ENCODE measurements at places on chromosomes 2 and 18.

GRCh38 chr2:62641410-62641843 is 64.1 kb upstream of the EHBP1 start:
- DNase-seq, result no peak

GRCh38 chr2:221571025-221571550 is 1.0 kb downstream of the EPHA4 start:
- DNase-seq, result peak; percentile 55

DNA sequence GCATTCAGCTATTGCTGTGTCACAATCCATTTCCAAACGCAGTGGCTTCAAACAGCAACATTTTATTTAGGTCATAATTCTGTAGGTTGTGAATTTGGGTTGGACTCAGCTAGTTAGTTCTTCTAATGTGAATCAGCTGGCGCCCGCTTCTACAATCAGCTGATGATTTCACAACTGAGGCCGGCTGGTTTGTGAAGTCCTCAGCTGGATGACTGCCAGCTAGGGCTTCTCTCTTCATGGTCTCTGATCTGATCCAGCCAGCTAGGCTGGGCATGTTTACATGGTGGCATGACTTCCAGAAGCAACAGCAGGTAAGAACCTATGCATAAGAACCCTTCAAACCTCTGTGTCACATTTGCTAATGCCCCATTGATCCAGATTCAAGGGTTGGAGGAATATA is 172.0 kb downstream of the SLC4A10 start:
- peak; percentile 44 for DNase-seq

- no peak for DNase-seq
Observed at GRCh38 chr2:36967236-36967876, 1.0 kb upstream of the STRN start.

GRCh38 chr18:58604311-58604710 is 24.6 kb downstream of the ALPK2 start:
- no peak for DNase-seq

DNA sequence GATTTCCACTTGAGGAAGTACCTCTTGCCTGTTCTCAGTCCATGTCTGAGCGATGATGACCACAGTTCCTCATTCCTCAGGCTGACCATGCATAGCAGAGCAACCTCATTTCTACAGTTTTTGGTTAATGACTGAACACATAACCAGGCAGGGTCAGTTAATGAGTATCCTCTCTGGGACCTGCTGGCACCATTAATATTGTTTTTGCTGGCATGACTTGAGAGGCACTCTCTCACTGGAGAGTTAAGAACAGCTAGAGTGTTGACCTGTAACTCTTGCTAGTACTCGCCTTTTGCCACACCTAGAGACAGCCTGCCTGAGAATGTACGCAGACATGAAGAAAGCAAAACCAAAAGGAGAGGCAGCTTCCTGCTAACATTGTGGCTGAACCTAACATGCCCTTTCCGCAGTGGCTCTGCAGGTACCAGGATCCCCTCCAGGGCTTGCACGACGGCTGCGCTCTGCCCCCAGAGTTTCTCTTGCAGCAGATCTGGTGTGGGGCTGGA is 23.9 kb downstream of the PECR start:
- DNase-seq, result peak; percentile 70

- DNase-seq, result no peak
Observed at GRCh38 chr18:22827741-22828140, 105.4 kb upstream of the RBBP8 start.

- no peak for DNase-seq
Observed at GRCh38 chr2:18441583-18441982, 118.9 kb downstream of the RDH14 start.

- no peak for DNase-seq
Observed at GRCh38 chr2:237889811-237890210, 30.4 kb downstream of the RAMP1 start.

DNA sequence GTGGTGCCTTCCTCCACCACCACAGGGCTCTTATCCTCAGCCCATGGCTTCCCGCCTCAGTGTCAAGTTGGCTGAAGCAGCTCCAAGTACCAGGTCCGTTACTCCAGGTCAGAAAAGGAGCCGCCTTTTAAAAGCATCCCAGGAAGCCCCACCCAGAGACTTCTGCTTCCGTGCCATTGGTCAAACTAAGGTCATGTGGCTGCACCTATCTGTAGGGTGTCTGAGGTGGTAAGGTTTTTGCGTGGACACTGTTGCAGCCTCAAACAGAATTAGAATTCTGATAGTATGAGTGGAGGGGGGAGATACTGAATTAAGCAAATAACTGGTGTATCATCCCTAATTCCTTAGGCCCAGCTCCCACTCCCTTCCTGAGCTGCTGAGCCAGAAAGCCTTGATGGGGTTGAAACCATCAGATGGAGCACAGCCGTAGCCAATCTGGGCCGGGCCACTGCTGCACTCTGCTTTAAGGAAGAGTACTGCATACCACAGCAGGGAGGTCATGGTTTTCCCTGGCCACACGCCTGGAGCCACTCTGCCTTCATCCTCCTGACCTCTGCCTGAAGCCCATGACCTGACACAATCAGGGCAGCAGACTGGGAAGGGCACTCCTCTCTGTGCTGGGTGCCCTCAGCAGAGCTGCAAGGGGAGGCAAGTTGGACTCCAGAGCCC is 8.4 kb downstream of the TMEM247 start:
- DNase-seq, result peak; percentile 88

GRCh38 chr2:624551-625347 is 52.5 kb downstream of the TMEM18 start:
- no peak for DNase-seq

GRCh38 chr2:46144133-46144800 is 152.9 kb upstream of the EPAS1 start:
- DNase-seq, result no peak

GRCh38 chr2:238910751-238911351 is 63.0 kb downstream of the TWIST2 start:
- DNase-seq, result peak; percentile 50

- DNase-seq, result no peak
Observed at GRCh38 chr18:75364512-75365253, 62.8 kb downstream of the SMIM21 start.

GRCh38 chr2:147008481-147008880 is 836.3 kb upstream of the ACVR2A start:
- peak; percentile 35 for DNase-seq

DNA sequence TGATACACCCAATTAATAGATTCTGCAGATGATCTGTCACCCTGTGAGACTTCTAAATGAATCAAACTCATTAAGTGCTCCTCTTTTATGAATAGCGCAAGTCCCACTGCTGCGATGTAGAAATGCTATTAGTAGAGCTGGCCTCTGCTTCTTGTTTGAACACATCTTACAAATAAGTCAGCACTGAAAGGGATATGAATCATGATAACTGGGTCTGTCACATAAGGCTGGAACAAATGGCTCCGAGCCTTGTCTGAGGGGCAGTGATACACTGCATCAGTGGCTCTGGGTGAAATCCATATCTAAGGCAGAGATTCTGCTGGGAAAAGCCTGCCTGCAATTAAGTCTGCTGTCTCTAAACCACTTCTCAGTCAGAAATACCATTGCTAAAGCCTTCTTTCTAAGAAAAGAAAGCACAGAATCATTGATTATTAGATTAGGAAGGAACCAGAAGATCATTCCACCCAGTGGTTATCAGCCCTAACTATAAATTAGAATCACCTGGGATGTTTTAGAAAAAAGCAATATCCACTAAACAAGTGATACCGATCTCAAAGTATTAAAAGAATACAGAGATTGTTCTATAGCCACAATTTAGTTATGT is 75.2 kb downstream of the SLC5A7 start:
- DNase-seq, result no peak

DNA sequence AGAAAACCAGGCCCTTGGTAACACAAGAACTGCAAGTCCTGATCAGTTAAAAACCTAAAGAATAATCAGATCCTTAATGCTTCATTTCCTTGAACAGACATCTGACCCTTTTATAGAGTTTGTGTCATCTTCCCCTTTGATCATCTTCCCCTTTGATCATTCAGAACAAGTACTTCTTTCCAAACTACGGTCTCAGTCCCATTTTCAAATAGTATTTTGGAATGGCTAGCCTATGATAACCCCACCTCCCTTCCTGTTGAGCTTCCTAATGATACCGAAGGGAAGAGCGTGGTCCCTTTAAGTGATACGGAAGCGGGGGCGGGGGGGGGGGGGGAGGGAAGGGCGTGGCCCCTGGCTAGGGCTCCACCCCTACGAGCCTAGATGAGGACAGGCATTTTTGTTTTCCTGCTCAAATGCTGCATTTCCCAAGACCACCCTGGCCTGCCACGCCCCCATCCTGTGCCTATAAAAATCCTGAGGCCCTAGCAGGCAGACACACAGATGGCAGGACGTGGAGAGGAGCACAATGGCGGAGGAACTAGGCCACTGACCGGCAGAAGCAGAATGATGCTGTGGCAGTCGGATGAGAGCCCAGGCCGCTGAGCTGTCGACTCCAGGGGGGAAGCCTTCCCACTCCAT is 24.1 kb upstream of the CHRNA1 start:
- peak; percentile 53 for DNase-seq

DNA sequence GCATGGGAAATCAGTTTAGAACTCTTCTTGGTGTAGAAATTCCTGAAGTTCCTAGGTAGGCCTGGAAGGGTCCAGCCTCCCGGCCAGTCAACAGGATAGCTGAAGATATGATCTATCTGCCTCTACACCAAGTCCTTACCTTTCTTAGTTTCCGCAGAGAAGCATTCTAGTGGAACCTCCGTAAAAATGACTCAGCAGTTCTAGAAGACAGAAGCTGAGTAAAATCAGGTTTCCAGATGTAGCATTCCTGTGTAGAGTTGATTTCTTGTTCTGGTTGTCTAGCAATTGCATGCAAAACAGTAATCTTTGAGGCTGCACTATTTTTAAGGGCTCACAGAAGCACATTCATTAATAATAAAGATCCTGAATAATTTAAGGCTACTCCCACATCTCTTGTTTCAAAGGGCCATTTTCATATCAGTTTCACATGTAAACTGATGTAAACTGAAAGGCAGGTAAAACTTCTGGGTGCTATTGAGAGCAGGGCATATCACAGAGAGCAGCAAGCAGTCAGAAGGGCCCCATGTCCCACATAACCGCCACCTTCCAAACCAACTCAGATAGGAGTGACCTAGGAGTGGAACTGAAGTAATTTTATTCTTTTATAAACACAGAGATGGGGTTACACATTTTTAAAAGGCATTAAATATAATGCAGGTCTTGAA is 3.2 kb upstream of the DYTN start:
- DNase-seq, result no peak

- DNase-seq, result peak; percentile 83
Observed at GRCh38 chr2:237244976-237245646, 159.4 kb downstream of the COPS8 start.

DNA sequence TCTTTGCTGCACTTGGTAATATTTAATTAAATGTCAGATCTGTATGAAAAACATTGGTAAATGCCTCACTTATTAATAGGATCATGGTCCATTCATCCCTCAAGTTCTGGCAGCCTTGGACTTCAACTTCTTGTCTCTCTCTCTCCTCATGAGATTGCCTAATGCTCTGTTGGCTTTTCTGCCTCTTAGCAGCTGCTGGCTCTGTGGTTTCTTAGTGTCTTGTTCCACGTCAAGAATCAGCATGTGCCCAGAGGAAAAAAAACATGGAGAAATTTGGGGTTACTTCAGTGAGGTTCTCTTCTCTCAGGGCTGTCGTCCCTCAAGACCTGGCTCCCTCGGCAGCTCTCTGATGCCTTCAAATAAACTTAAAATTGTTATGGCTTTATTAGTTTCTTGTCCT is 75.4 kb downstream of the TAF4B start:
- peak; percentile 53 for DNase-seq

GRCh38 chr18:62357079-62357719 is 32.1 kb downstream of the TNFRSF11A start:
- no peak for DNase-seq

GRCh38 chr2:63058144-63058920 is 7.7 kb downstream of the OTX1 start:
- DNase-seq, result peak; percentile 51

DNA sequence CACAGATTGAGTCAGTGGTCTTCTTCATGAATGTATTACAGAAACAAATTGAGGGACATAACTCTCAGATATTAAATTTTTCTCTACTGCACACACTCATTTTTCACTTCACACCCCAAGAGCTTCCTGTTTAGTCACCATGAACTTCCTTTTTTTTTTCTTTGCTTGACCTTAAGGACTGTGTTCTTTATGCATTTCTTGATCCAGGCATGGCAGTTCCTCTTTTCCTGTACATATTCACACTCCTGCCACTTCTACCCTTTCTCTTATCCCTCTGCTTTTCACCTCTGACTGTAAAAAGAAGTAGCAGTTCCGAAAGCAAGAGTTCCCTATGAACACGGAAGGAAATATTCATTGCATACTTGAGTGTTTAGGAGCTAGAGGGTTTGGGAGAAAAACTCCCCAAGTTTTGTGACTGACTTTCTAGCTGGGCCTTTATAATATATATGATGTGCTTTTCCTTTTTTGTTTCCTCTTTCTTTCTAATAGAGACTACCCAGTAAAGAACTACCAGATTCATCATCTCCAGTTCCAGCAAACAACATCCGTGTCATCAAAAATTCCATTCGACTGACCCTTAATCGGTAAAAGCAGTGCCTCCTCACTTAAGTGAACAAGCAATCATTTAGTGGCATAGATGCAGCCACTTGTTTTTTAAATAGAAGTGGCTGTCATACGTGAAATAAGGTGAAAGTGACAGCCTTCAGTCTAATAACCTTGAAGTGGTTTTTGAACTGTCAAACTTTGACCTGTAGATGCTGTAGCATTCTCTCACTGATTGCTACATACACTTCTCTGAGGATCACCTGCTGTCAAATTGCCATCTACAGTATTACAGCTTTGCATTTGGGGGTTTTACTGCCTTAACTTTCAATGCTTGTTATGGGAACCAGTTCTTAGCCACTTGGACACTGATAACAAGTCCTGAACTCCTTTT is 40.8 kb downstream of the PAPOLG start:
- DNase-seq, result peak; percentile 25

DNA sequence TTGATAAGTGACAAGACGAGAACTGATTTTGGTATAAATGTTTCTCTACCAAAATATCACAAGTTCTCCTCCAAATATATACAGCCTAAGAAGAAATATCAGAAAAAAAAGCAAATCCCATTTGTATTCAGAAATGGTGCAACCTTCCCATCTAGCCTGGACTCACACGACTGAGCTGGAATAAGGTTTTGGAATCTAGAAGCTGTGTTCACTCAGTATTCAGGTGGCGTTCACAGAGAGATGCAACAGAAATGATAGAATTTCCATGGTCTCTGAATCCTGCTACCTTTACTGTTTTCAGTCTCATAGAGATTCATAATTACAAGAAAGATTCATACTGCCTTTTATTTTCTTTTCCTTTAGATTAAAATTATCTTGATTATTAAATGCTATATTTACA is 347.2 kb upstream of the TRIB2 start:
- no peak for DNase-seq

GRCh38 chr2:70964596-70965386 is 13.6 kb upstream of the ANKRD53 start:
- peak; percentile 84 for DNase-seq

DNA sequence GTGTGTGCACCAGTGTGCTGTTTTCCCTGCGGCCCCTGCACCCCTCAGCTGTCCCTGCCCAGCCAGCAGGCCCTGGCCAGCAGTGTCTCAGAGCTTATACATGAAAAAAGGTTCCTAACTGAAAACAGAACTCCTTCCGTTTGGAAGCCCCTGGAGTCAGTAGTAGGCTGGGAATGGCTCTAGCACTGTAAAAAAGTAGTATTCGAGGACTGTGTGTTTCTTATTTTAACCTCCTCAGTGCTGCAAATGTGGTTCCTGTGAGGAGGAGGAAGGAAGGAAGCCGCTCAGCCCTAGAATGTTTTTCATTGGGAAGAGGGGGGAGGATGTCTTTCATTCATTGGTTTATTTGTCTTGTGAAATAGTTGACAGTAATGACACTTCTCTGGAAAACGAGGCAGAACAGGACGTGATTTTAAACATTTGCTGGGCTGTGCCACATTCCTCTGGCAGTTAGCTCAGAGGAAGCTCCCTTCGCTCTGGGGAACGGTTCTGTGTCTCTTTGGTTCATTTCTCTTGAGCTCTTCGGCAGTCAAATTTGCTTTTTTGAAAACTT is 103.5 kb downstream of the SPTBN1 start:
- DNase-seq, result peak; percentile 86
